ENCODE measurements at places on chromosomes 12 and 14.

GRCh38 chr14:72888636-72889201 is 5.2 kb downstream of the DPF3 start:
- DNase-seq, result no peak

DNA sequence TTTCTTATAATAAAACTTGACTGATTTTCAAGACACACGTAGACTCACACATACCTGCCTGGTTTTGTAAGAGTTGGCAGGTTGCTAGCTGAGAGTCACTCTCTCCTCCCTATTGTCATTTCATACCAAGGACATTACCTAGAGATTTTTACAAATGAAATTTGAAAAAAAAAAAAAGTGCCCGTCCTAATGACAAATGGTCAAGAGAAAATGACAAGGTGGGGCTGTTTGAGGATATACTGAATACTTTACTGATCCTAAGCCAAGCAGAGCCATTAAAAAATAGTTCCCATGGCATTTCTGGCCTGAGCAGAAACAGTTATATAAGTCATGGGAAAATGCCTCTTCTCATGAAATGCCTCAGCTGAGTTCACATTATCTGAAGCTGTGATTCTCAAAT is 150.2 kb downstream of the DYRK2 start:
- no peak for DNase-seq

- DNase-seq, result no peak
Measured at GRCh38 chr12:111705672-111706071, 19.8 kb downstream of the ACAD10 start.

GRCh38 chr14:72636871-72637270 is 257.0 kb downstream of the DPF3 start:
- DNase-seq, result no peak

GRCh38 chr14:63276016-63276415 is 42.7 kb downstream of the GPHB5 start:
- DNase-seq, result no peak

GRCh38 chr14:105294142-105294597 is 6.6 kb downstream of the BRF1 start:
- DNase-seq, result peak; percentile 42

- no peak for DNase-seq
Measured at GRCh38 chr12:130131801-130132200, 30.5 kb upstream of the FZD10 start.

- DNase-seq, result no peak
Measured at GRCh38 chr14:51079085-51079484, 15.8 kb downstream of the TRIM9 start.

GRCh38 chr14:104096318-104096717 is 10.8 kb downstream of the ASPG start:
- DNase-seq, result no peak

GRCh38 chr12:2696136-2696535 is 98.6 kb upstream of the FKBP4 start:
- DNase-seq, result no peak

DNA sequence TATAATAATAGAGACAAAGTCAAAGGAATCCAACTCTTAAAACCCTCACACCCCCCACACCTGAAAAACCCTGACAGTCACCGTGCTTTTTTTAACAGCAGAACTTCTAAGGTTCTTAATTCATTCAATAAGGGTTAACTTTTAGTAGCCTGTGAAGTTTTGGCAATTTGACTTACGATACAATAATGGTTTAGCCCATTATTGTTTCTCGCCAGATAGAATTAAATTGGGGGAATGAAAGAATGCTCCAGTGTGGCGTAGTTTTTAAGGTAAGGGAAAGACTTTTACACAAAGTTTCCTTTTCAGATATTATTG is 604 bp upstream of the MAGOHB start:
- DNase-seq, result no peak

DNA sequence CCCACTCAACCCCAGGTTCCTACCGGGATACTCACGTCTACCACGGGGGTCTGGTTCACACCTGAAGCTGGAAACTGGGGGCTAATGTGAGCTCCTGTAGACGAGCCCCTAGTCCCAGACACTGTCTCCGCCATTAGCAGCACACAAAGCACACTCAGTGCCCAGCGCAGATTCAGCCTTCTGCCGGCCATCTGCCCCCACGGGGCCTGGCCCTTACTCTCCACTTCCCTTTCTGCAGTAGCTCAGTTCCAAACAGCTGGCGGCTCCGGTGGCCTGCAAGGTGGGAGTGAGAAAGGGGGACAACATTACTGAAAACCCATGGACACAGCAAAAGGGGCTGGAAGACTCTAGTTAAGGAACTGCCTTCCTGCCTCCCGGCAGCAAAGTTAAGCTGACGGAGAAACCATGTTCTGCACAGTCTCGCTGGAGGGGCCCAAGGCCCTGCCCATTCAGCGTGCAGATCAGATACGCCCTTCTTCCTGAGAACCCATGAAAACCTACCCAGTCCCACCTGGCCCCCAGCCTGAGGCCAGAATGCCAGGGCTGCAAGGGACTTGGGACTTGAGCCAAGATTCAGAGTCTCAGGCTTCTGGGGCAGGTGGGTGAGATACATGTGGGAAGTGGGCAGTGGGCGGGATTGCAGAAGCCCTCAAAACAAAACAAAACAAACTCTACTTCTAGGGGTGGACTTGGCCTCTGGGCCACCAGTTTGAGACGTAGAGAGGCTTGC is 2.1 kb downstream of the SLC8B1 start:
- DNase-seq, result no peak

DNA sequence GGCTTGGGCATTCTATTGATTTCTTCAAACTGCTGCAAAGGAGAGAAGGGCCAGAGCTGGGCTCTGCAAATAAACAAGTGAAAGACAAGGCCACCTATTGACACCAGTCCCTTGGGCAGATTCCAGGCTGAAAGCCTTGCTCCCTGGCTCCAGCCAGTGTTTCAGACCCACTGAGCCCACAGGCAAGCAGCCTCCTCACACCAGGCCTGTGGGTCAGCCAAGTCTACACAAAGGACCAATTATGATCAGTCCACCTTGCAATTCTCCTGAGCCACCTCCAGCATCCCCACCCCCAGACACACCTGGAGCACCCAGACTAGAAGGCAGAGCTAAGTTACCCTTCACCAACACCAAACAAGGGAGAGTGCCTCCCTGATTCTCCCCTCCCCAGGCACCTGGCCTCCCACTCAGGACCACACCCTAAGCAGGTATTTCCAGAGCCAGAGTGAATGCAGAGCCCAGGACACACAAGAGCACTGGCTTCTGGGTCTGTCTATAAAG is 13.8 kb downstream of the ACTN1 start:
- DNase-seq, result no peak

- no peak for DNase-seq
Measured at GRCh38 chr14:78530078-78530477, 359.9 kb downstream of the NRXN3 start.

GRCh38 chr12:34402899-34403705 is 380.8 kb downstream of the ALG10 start:
- peak; percentile 25 for DNase-seq
